AML-193 (cell line): ENCODE measurements at places on chromosomes 16 and 17.

DNA sequence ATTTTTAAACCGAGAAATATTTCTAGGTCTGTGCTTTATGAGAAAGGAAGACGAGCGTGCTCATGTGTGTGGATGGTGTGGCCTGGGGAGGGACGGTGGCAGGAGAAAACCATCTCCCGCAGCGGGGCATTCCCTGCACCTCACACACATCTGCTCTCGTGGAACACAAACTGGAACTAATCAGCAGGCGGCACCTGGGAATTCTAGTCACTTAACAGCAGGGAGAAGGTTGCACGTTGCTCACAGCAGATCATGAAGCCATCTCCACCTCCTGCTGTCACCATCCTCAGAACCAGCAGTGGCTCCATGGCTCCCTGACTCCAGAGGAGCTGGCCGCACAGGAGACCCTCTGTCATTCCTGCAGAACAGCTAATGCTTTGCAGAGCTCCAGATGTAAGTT is 35.2 kb downstream of the ADCY9 start:
- no peak for DNase-seq

- no peak for DNase-seq
Measured at GRCh38 chr17:2190014-2190413, 113.6 kb downstream of the SMG6 start.

DNA sequence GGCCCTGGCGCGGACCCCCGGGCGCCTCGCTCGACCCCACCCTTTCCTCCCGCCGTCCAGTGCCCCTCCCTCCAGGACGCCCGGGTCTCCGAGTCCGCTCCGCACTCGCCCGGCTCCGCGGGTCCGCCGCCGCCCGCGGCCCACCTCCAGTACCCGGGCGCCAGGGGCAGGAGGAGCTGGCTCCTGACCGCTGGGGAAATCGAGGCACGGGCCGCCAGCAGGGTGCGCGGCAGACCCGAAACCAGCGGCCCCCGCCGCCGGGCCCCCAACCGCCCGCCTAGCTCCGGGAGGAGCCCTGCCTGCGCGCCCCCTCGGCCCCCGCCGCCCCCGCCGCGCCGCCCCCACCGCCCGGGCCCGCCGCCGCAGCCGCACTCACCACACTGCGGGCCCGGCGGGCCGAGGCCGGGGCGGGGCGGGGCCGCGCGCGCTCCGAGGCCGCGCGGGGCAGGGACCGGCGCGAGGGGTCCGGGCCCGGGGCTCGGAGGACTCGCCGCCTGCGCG is 333 bp downstream of the MAFG start:
- no peak for DNase-seq

- DNase-seq = no peak
Measured at GRCh38 chr16:50457423-50457822, 88.6 kb upstream of the BRD7 start.

DNA sequence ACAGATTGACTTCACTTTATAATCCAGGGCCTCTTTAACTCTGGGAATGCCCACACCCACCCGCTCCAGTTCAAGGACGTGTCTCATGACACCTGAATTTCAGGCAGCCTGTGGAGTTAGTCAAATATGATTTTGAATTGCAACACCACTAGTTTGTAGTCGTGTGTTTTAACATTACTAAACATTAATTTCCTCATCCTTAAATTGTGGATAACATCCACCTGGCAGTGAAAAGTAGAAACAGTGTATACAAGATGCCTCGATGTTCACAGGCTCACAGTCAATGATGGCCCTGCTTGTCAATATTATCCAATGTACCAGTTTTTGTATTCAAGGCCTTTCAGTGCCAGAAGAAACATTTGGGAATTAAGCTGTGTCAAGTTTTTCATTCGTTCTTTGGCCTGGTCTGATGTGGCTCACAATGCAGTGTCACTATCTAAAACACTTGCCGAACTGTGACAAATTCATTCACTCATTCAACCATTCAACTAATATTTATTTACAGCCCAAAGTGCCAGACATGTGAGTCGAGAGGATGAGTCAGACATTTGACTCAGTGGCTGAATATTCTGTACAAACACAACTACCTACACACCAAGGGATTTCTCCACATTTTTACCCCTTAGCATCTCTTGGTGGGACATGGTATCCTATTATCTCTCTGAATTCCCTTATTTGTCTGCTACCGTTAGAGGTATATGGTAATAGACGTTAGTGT is 1.4 kb downstream of the MEIOB start:
- no peak for DNase-seq

DNA sequence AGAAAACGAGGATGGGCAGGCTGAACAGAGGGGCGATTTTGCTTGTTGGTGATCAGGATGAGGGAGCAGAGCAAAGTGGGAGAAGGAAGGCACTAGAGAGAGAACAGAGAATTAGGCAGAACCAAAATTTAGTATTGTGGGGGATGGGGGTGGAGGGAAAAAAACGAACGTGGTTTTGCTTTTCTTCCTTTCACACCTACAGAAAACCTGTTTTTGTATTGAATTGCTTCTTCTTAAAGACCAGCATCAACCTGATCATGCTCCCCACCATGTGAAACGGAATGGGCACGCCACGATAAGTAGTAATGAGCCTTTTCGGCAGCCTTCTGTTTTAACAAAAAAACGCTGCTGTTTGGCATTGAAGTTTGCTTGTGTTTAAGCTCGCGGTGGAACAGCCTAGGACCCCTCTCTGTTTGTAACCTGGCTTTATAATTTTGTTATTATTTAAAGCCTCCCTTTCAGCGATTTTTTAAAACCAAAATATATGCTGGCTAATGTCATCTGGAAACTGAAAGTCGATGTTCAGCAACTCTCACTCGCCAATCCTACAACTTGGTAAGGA is 36.8 kb downstream of the ERCC4 start:
- no peak for DNase-seq

DNA sequence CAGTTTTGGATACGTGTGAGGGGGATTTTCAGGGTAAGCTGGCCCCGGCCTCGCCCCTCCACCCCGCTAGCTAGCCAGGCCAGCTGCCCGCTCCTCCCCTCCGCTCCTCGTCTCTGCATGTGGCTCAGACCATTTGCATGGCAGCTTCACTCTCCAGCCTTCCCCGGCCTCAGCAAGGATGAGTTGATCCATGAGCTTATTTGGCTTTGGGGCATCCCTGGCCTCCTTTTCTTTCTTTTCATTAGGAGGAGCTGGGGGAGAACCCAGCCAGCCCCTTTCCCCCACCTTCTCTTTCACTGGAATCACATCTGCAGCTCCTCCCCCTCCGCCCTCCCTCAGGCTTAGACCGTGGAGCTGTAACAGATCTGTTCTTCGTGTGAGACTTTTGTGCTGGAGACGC is 30.7 kb downstream of the ELAC2 start:
- DNase-seq = no peak
